ENCODE measurements at places on chromosomes 7 and 10.

- no peak for DNase-seq
Measured at GRCh38 chr7:157577796-157578339, 241.1 kb downstream of the DNAJB6 start.

DNA sequence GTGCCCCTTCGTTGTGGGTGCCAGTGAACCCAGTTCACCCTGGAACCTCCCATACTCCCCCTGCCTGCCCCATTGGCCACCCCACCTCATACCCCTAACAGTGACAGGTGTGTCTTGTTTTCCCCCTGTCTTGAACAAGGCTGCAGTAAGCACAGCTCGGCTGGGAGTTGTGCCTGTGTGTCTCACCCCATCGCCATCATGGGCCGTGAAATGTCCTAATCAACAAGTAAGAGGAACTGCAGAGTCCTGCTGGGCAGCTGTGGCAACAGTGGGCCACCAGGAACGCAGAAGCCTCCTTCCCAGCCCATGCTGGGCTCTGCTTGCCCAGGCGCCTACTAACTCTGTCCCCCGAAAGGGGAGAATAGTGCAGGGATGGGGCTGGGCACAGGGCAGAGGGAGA lies 91.6 kb downstream of the C10orf105 start:
- DNase-seq, result no peak

GRCh38 chr10:49162063-49162462 lies 26.1 kb downstream of the TMEM273 start:
- no peak for DNase-seq

DNA sequence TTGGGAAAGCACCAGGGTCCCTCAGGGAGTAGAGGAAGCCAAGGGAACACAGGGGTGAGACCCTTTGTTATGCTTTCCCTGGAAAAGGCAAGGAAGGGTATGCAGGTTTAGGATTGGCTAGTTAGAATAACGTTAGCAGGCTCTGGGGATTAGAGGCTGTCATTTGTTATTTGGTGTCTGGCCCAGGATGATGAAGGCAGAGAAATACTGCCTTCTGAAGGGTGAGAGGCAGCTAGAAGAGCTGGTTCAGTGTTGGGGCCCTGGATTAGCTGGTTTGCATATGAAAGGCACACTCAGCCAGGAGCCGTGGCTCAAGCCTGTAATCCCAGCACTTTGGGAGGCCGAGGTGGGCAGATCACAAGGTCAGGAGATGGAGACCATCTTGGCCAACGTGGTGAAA lies 3.0 kb upstream of the PILRA start:
- no peak for DNase-seq

DNA sequence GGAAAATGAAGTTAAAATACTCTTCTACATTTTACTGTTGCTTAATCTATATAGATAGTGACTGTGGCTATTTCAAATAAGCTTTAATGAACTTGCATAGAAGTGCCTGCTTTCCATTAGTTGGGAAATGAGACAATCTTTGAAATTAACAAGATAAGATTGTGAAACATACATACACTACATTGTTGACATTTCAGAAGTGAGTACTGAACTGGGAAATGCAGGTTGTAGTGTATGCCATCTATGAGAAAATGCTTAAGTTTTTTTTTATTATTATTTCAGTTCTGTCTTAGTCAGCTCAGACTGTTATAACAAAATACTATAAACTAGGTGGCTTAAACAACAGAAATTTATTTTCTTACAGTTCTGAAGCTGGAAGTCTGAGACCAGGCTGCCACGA lies 49.6 kb upstream of the CSTF2T start:
- DNase-seq, result no peak

GRCh38 chr10:6842722-6843121 lies 262.6 kb upstream of the PRKCQ start:
- DNase-seq, result no peak

DNA sequence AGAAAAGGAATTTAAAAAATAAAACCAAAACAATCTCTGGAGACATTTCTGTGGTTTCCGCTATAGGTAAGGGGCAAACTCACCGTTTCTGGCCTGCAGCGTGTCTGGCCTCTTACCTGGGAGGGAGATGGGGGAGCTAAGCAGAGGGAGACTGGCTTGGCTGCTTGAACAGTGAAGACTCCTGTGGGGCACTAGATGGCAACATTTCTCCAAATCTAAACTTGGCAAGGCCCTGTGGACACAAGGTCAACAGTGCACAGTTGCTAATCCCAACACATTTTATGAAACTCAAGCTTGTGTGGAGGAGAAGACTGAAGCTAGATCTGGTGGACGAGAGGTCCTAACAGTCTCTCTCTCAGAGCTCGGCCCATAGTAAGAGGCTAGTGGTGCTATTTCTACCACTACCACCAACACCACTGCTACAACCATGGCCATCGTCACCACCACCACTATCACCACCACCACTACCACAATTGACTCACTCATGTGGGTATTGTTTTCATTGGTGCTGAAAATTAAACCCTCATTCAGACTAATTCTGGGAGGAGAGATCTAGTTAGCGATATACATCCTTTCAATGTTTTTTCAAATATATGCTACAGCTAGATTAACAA lies 28.4 kb upstream of the CDHR3 start:
- DNase-seq, result peak; percentile 63

DNA sequence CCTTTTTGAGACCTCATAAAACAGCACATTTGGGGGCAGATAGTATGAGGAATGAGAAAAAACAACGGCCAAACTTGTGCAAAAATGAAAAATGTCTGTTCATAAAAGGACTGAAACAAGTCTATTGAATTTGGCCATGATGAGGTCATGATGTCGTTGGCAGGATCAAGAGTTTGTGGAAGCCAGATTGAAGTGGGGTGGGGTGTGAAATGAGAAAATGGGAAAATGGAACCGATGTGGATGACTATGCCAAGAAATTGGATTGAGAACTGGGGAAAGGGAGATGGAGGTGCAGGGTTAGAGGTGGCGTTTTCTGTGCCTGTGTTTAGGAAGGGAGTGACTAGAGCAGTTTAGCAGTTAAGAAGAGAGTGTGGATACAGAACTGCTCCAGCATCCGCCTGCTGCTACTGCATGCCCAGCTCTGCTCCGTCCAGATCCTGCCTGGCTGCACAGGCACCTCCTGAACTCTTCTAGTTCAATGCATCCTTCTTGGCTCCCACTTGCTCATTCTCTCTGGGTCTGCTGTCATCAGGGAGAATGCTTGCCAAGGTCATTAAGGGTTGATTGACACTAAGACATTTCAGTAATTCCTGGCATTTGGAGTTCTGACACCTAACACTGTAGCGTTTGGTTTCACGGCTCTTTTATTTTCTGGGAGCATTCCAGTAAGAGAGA lies 111.9 kb downstream of the GALNT17 start:
- DNase-seq, result no peak

GRCh38 chr7:151135866-151136843 lies 31.3 kb downstream of the GBX1 start:
- no peak for DNase-seq

DNA sequence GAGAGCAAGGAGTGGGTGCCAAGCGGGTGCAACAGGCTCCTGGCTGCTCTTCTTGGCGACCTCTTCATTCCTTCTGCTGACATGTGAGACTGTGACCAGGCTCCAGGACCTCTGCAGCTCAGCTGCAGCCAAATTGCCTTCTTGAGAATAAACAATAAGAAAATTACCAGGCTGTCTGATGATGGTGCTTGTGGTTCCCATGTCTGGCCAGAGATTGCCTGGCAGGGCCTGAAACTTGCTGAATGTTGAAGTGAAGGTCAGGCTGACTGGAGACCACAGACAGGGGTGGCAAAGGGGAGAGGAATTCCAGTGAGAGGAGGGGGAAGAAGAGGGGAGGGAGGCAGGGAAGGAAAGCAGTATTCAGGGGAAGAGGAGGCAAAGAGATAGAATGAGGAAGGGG lies 497.4 kb upstream of the PODXL start:
- DNase-seq, result no peak

GRCh38 chr10:121478556-121478955 lies 119.7 kb downstream of the FGFR2 start:
- DNase-seq, result no peak

All from AG20443 (cell line).